ENCODE measurements at places on chromosomes 2 and 18. TPM values are rescaled to one million over a fixed set of nuclear protein-coding genes. Genes with fewer than 3 reads are reported as not detected.

GRCh38 chr2:68216454-68217310 lies 35.6 kb downstream of the PPP3R1 start:
- DNase-seq: no peak

DNA sequence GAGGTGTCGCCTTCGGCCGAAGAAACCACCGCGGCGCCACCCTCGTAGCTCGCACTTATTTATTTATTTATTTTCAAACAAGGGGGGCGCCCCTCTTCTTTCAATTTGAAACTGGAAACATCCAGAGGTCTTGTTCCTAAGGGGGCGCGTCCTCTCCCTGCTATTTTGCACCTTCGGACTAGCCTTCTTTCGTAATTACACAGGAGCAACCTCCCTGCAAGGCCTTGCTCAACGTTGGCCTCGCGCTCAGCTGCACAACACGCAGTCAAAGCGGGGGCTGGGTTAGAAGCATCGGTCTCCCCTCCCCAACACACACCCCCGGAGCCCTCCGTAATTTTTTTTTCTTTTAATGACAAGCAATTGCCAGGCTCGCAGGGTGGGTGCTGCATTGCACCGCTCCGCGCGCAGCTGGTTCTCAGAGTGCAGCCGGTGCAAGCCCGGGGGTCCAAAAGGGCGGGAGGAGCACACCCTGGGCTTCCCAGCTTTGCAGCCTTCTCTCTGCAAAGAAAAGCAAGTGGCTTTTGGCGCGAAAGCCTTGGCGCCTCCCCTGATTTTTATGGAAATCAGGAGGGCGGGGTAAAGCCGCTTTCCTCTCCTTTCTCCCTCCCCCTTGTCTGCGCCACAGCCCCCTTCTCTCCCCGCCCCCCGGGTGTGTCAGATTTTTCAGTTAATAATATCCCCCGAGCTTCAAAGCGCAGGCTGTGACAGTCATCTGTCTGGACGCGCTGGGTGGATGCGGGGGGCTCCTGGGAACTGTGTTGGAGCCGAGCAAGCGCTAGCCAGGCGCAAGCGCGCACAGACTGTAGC lies at the start of gene MYCN:
Gene MYCN (plus strand): TSS at position 697 of the 807 bp plus-strand sequence. CDS start 1,515 bp downstream, outside the sequence.
- no peak for DNase-seq

DNA sequence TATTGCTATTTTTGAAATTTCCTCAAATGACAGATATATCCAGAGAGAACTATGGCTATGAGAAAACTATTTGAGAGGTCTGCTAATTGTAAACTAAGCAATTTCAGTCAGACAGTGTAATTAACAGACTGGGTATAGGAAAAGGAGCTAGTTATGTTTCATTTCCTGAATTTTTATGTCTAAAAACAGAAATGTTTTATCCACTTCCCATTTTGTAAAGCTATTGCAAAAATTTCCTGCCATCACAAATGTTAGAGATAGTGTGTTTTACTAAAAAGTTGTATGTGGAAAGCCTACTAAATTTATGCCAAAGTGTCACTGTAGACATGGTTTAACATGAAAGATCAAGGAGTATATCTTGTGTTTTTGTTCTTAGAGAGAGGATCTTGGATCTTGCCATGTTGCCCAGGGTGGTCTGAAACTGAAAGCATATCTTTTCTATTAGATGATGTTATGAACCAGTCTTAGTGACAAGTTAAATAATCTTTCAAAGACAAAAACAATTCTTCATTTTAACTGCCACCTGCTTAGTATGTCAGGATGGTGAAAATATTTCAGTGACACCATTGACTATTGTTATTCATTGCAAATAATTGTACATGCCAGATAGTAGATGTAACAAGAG lies 40.5 kb upstream of the ITPRID2 start:
- DNase-seq: no peak

- DNase-seq: no peak
These were observed 75.9 kb downstream of the SFXN5 start for GRCh38 chr2:72995430-72996116.

DNA sequence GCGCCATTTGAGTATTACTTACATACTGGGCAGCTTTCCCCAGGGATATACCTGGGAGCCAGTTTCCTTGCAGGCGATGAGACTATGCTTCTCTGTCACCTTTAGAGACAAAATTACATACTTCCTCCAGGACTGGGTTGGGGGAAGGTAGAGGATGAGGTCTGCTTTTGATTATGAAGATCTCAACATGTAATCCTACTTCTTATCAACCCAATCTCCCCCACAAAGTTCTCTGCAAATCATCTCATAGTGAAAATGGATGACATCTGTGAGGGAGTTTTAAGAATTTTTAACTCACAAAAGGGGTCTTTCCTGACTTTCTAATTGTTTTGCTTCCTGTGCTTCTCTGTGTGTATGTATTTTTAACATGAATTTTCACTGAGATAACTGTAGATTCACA lies 81.9 kb downstream of the TMEM131 start:
- DNase-seq: no peak

DSG2 gene
- total RNA-seq: 0.33 TPM

IL1R1 gene
- total RNA-seq: 110 TPM
